Lower lobe of right lung (tissue), 2 donors: ENCODE measurements at places on chromosomes 3 and 15.

DNA sequence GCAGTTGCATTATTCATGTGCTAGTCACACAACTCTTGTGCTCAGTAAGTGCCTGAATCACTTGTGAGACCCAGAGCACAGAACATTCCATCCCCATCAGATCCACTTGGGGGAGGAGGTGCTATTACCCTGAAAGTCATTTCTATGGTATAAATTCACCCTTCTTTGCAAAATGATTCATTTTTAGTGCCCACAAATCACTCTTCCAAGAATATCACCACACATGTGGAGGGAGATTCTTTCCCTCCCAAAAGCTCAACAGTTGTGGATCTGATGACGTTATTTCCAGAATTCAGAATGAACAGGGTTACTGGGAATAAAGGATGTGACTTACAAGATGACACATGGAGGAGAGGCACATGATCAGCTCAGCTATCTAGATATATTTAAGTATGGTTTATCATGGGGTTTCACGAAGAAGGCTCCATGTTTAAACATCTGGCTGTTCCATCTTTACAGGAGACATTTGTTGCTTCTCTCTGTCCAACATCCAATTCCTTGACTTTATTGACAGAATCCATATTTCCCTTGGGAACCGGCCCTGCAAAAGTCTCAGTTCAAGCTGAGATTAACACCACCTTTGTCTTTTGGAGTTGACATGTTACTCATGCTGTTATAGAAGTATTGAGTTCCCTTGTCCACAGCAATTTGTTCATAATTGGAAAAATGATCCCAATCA is 214.2 kb upstream of the PROK2 start:
- DNase-seq: no peak

DNA sequence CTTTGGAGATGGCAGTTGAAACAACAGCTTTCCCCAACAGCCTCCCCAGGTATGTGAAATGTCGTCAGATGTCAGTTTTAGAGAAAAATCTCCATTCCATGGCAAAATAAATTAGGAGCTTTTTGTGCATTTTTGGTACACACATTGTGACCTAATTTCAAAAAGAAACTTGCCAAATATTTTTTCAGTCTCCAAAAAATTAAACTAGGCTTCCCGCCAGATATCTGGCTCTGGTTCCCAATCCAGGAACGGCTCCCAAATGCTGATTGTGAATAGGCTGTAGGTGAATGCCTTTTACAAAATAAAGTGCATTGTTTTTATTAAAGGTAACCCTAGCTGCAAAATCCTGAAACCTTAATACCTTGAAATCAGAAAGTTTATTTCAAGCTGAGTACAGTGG is 10.9 kb downstream of the KCNAB1 start:
- DNase-seq: no peak

GRCh38 chr3:179949412-179949811 is 87.3 kb downstream of the PEX5L start:
- DNase-seq: no peak

DNA sequence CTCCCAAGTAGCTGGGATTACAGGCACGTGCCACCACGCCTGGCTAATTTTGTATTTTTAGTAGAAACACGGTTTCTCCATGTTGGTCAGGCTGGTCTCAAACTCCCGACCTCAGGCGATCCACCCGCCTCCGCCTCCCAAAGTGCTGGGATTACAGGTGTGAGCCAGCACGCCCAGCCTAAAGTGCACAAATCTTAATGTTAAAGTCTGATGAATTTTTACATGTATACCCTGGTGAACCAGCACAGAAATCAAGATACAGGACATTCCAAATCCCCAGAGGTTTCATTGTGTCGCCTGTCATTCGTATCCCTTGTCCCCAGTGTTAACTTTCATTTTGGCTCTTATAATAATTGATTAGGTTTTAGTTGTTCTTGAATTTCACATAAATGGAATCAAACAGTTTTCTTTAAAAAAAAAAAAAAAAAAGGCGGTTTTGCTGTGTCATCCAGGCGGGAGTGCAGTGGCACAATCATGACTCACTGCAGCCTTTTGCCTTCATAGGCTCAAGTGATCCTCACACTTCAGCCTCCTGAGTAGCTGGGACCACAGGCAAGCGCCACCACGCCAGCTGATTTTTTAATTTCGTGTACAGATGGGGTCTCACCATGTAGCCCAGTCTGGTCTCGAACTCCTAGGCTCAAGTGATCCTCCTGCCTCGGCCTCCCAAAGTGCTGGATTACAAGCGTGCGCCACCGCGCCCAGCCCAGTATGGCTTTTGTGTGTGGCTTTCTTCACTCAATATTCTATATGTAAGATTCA is 1.5 kb upstream of the TM4SF19 start:
- no peak for DNase-seq

DNA sequence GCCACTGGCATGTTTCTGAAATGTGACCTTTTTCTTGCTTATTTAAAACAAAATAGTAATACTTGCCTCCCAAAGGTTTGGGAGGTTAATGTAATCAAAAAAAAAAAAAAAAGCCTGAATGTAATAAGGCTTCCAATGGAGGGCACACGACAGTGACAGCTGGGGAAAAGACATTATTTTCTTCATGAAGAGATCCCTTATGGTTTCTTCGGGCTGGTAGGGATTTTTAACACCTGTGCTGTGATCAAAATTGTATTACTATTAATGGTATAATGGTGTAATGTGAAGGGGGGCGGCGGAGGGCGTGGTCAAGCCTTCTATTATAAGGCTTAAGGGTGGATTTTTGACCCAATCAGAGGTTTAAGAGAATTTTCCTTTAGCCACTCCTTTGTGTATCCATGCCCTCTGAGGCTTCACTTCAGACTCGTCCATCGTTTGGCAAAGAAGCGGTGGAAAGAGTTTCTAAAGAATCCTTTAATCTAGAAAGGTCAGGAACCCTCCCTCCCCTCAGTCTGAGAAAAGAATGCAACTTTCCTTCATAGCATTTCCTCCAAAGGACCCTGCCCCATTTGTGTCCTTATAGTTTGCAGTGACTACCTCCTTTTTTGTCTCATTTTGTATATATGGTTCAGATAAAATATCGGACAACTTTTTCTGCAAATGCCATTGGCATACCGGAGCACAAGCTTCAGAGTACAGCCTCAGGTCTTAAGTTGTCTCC is 89.5 kb upstream of the CHD2 start:
- peak; percentile 91 for DNase-seq

- peak; percentile 37 for DNase-seq
These were observed 113.4 kb downstream of the ETFA start for GRCh38 chr15:76197703-76198455.

GRCh38 chr3:9912294-9912935 is 4.5 kb upstream of the IL17RC start:
- DNase-seq: no peak

GRCh38 chr3:66033241-66034138 is 5.2 kb downstream of the MAGI1 start:
- DNase-seq: no peak

DNA sequence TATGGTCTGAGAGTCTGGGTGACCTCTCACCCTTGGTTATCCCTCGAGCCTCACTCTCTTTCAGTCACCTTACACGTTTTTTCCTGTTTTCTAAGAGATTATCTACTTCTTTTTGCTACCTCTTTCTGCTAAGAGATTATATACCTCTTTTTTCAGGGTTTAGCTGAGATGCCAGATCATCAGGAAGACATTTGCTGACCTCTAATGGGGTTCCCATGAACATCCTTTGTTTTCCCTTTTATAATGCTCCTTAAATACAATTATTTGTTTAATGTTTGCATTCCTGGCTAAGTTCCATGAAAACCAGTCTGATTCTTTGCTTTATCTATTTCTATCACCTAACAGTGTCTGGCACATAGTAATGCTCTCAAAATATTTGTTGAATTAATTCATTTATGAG is 39.6 kb downstream of the LEKR1 start:
- no peak for DNase-seq

DNA sequence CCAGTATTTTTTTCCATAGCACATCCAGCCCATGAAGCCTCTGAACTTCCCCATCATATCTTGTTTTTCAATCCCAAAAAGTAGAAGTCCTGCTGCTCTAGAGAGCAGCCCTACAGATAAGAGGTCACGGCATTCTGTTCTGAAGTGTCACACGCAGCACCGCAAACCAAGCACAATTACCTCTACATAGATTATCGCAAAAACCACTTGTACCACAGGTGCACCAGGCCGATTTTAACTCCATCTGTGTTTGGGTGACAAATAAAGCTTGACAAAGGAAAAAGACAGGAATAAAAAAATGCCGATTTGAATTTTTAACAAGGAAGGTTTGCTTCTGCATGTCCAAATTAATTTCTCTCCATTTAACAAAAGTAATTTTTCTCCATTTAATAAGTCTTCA is 113.7 kb downstream of the MYO5A start:
- DNase-seq: no peak

- no peak for DNase-seq
These were observed 121.9 kb upstream of the DPH6 start for GRCh38 chr15:35667908-35668307.

GRCh38 chr3:133851266-133851906 is 44.3 kb downstream of the RAB6B start:
- DNase-seq: no peak

DNA sequence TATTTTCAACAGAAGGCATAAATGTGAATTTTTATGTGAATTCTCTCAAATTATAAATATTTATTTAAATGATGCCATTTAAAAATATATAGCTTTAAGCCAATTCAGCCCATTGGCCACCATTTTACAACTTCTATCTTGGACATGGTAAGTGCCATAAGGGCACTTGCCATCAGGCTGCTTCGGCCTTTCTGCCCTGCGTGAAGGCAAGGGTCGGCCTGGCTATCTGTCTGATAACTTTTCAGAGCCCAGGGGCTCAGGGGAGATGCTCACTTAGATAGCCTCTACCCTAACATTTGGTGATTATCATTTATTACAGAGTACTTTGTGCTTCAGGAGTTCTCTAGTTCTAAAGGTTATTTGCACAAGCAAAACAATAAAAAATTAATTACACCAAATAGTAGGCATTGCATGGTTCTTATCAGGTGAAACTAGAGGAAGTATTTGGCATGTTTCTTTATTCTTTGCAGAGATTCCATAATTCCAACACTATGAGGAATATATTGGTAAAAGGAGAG is 62.4 kb upstream of the MBNL1 start:
- no peak for DNase-seq

GRCh38 chr3:14298442-14298841 is 104.0 kb upstream of the SLC6A6 start:
- no peak for DNase-seq

- DNase-seq: no peak
These were observed 758.0 kb downstream of the NTRK3 start for GRCh38 chr15:87498560-87498959.

DNA sequence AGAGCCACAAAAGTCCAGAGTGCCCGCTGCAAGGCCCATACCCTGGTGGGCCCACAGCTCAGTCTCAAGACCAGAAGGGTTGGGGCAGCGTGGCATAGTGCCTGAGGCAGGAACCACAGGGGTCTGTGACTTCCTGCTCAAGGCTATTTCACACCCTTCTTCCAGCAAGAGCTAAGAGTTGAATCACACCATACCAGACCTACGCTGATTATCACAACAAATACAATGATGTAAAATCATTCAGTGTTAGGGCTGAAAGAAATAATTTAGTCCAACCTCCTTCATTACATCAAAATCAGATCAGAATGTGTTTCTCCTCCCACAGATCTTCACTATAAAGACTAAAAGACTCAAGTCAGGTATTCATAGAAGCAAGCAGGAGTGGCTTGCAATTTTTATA is 27.8 kb upstream of the ST8SIA2 start:
- no peak for DNase-seq

GRCh38 chr15:56537881-56538280 is 72.9 kb upstream of the MNS1 start:
- peak; percentile 45 for DNase-seq

GRCh38 chr3:107001635-107002034 is 375.6 kb upstream of the CCDC54 start:
- no peak for DNase-seq

- DNase-seq: peak; percentile 64
These were observed at the start of gene SLCO2A1 for GRCh38 chr3:134029734-134030378. SLCO2A1 (minus strand) TSS chr3:134029925; CDS start chr3:134029802, 123 bp downstream.

- no peak for DNase-seq
These were observed 161.0 kb upstream of the CCDC54 start for GRCh38 chr3:107216229-107216628.

GRCh38 chr3:127168271-127168670 is 24.7 kb upstream of the PRR23E start:
- no peak for DNase-seq

DNA sequence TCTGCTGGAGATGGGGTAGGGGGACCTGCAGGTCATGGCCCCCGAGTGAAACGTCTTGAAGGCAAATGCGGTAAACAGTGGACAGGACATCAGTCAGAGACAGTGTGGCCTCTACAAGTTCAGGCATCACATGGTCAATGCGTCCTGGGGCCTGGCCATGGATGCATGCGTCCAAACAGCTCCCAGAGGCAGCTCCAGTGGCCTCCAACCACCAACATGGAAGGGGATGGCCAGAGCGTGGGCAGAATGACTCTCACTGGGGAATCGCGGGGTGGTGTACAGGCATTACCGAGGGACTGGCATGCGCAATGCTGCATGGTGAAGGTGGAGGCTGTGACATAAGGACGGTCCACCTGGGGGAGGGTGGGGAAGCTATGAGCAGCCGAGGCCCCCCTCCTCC is 35.6 kb upstream of the IQSEC1 start:
- peak; percentile 36 for DNase-seq

DNA sequence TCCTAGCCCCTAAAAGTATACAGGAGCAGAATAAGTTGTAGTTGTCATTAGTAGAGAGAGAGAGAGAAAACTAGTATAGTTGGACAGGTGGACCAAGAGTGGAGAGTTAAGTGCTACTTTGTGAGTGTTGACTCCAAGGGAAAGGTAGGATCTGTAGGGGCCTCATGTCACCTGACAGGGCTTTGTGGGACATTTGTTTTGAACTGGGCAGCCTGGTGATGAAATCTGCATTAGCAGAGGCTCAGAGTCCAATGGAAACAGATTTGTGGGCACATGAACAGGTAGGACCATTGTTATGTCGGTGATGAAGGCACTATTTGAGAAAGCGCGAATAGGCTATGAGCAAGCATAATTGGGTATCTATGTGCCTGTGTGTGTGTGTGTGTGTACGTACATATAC is 43.5 kb downstream of the SGO1 start:
- DNase-seq: no peak

- DNase-seq: no peak
These were observed 286.2 kb upstream of the KCNH8 start for GRCh38 chr3:18862077-18862476.

- no peak for DNase-seq
These were observed 148.8 kb downstream of the SLC9A9 start for GRCh38 chr3:143699424-143699823.

DNA sequence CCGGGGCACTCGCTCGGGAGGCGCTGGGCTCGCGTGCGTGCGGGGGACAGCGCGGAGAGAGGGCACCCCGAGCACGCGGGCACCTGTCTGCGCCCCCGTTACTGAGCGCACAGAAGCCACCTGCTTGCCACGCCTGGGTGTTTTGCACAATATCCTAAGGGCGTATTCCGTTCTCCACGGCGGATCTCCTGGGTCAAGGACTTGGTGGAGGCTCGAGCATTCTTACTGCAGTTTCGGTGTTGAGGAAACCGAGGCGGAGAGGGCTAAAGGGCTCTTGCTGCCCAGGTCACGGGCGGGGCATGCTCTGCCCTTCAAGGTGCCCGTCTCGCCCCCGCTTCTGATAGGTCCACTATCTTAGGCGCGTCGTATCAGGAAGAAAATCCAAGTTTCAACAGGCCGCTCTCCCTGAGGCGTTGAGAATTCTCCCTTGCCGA is 526 bp downstream of the GPD1L start:
- peak; percentile 89 for DNase-seq
